RPMI7951 (cell line): ENCODE measurements at places on chromosomes 4 and X.

DNA sequence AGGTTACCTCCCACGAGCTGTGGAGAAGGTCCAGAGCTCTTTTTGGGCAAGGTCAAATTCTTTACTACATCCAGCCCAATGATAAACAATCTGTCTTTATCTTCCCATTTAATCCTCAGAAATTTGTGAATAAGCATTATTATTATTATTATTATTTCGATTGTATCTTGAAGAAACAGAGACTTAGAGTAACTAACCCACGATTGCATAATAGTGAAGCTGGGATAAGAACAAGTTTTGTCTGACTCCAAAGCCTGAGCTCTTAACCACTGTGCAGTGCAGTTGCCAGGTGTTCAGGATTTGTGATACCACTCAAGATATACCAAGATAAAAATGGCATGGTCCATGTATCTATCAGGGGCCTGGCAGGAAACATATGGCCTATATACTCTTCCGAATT is 166.5 kb upstream of the LDB2 start:
- DNase-seq: no peak

DNA sequence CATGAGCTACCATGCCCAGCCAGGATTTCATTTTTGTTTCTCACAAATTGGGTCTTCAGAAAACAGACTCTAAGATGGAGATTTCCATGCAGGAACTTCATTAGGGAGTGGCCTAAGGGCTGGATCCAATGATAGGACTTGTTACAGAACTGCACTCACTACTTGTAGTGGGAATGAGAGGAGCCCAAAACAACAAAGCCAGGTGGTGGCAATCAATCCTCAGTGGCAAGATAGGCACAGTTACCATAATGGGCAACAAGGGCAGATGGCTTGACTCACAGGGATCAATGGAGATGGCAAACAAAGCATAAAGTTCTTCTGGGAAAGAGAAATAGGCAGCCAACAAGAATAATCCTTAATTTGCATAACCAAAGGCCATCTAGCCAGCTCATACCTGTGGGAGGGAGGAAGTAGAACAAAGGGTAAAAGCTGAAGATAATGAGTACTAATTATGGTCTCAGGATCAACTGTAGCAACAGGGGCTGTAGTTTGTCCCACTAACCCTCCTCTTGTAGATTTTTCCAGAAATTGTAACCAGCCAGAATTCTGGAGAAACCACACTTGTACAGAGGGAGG is 72.8 kb upstream of the MAPK10 start:
- no peak for DNase-seq

GRCh38 chr4:3470244-3471097 is 7.4 kb downstream of the DOK7 start:
- DNase-seq: no peak

- no peak for DNase-seq
These were observed 956.2 kb upstream of the DIAPH2 start for GRCh38 chrX:95728446-95728845.

DNA sequence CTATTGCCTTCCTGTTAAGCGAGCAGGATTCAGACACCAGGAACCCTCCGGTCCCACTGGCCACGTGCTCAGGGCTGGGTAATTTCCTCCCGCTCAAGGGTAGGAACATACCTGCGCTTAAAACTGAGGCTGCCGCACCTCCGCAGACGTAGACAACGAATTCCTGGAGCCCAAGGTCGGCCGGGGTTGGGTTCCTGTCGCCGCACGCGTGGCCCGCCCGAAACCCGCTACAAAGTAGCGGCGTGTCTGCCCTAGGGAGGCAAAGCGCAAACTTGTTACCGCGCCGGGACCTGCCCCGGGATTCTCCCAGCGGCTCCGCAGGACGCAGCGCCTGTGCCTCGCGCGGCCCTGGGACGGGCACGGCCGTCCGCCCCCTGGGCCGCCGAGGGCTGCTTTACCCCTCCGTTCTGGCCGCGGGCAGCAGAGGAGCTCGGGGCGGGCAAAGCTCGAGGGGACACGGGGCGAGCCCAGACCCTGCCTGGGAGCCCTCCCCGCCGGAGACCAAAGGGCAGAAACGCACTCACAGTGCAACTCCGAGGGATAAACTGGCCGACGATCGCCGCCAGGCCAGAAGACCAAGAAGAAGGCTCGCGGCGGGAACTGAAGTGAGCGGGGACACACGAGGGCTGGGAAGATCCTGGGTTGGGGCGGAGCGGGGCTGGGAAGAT is at the start of gene ERVMER34-1:
ERVMER34-1 (minus strand) TSS at position 607 of the 668 bp plus-strand sequence. CDS start 5,905 bp downstream, outside the sequence.
- peak; percentile 23 for DNase-seq

- no peak for DNase-seq
These were observed 47.9 kb upstream of the TSPAN5 start for GRCh38 chr4:98706200-98706813.

DNA sequence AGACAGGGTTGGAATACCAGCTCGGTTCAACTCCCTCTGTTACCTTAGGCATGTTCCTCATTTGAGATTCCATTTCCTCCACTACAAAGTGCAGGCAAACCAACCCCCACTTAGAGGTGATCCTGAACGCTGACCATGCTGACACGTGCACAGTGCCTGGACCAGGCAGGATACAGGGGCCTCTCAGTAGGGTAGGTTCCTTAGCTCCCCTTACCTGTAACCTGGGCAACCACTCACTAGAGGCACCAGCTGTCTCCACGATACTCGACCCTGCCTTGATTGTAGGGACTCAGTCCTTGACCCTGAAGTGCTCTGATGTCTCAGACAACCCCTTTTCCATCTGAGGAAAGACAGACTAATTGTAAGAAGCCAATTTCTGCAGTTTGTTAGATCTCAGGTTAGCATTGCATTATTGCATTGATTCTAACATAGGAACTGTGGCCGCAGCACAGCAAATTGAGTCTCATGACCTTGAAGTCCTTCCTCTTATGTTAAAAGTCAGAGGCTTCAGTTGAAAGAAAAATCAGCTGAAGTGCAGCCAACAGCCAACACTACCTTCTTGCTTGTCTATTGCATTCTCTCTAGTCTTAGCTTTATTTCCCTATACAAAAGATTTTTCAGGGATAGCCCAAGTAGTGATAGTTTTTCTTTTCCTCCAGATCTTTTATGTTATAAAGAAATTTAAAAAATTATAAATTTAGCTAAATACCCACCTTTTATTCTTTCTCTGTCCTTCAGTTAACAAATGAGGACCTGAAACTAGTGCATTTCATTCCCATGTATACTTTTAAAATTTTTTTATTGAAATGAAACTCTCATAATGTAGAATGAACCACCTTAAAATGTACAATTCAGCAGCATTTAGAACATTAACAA is 11.2 kb upstream of the C1QTNF7 start:
- DNase-seq: no peak

GRCh38 chr4:122346036-122346435 is 32.8 kb upstream of the ADAD1 start:
- DNase-seq: no peak
